ENCODE measurements at places on chromosomes 11 and 22.

DNA sequence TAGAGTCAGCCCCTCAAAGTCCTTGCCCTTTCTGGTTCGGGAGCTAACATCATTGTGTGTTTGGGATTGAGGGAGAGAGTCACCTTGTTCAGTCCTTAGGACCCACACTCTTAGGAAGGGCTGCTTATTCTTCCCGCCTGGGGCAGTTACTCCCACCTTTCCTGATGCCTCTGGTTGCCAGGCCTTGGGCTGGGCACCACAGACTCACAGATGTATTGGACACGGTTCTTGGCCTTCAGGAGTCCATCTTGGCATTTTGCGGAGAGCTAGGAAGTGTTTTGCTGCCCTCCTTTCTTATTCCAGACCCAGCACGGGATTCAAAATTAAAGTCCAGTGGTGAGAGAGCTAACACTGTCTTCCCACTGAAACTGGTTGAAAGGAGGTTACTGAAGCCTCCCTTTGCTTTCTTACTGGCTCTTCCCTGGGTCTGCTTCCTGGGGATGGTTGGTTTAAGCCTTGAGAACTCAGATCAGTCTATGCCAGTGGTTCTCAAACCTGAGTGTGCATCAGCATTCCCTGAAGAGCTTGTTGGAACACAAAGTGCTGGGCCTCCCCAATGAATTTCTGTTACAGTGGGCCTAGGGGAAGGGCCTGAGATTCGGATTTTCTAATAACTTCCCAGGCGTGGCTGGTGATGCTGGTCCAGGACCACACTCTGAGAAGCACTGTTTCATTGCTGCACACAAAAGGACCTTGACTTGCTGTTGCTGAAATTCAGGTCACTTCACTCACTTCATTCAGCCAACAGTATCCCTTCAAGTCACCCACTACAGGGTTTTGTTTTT, 1.4 kb downstream of the OSBP2 start:
- no peak for DNase-seq

GRCh38 chr11:111225881-111226280, 19.6 kb upstream of the POU2AF2 start:
- no peak for DNase-seq

DNA sequence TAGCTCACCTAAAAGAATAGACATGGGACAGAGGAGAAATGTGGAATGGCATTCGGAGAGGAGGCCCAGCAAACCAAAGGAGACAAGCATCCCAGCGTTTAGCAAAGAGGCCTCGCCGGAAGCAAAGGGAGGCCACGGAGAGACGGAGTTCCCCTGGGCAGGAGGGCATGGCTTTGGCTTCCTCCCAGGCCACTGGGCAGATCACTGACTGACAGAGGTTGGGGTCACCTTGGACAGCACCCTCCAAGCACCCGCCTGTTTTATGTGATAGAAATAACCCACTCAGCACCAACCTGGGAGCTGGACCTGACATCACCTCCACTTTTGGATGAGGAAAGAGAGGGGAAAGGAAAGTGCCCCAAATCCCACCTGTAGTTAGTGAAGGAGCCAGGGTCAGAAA, 434.1 kb downstream of the BRD1 start:
- no peak for DNase-seq

DNA sequence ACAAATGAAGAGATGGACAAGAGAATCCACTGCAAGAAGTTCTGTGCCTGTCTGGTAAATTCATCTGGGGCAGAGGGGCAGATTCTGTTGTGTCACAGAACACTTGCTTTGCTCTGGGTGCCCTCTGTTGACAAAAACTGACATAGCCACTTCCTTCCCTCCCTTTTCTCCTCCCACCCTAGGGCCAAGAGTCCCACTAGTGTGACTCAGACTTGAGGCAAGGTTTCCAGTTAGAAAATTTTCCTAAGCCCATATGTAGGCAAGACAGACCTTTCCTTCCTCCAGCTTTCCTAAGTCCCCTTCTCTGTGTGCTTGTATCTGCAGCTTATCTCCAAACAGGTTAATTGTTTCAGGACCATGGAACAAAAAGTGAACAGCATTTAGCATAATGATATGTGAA, 106.8 kb downstream of the RBFOX2 start:
- DNase-seq, result peak; percentile 47

DNA sequence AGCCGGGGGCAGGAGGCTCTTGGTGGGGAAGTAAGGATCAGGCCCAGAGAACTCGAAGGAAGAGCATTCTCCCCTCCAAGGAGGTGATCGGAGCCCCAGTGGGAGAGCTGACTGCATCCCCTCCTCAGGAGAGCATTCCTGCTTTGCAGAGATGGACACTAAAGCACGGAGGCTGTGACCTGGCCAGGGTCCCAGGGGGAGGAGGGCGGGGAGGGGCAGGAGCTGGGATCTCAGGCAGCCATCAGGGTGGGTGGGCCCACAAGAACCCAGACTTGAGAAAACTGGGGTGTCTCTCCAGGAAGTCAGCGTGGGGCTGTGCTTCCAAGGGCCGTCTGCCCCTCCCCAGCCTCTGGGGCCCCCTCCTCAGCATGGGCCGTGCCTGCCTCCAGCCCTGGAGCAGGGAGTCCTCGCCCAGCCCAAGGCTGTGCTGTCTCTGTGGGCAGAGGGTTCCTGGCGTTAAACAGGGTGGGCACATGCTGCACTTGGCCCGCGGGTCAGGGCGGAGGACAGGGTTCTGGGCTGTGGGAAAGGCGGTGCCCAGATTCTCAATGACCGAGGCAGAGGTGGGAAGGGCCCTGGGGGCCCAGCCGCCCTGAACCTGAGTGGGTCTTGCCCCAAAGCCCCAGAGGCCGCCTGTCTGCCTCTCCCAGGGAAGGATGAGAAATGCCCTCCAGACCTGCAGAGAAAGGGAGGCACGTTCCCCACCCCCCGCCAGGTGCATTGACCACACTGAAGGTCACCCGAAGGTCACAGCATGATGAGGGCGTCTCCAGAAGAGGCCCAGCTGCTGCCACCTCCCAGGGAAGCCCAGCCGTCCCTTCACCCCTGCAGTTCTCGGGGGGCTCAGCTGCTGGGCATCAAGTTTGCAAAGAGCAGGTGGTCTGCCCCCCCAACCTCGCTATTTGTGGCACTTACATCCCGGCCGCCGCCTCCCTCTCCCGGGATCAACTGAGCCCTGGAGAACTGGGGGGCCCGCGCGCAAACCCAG, 643 bp downstream of the CEND1 start:
- no peak for DNase-seq

- peak; percentile 35 for DNase-seq
Measured at GRCh38 chr22:40396882-40397281, 26.5 kb downstream of the SGSM3 start.

DNA sequence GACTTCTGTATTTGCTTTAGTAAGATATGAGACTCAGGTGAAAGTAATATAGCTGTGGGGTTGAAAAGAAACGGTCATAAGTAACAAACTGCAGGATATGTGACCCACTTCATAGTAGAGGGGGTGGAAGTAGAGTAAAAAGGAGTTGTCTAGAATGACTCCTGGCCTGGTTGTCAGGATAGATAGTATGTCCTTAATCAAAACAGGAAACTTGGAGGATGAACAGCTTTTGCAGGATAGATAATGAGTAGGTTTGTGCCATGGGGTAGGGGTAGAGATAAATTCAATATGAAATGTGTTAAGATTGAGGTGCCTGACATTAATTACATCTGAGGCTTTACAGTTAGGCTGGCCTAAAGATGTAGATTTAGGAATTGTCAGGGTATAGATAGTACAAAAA, 47.0 kb upstream of the B3GNT6 start:
- DNase-seq, result no peak

GRCh38 chr22:40422558-40423309, 52.3 kb downstream of the SGSM3 start:
- DNase-seq, result no peak

DNA sequence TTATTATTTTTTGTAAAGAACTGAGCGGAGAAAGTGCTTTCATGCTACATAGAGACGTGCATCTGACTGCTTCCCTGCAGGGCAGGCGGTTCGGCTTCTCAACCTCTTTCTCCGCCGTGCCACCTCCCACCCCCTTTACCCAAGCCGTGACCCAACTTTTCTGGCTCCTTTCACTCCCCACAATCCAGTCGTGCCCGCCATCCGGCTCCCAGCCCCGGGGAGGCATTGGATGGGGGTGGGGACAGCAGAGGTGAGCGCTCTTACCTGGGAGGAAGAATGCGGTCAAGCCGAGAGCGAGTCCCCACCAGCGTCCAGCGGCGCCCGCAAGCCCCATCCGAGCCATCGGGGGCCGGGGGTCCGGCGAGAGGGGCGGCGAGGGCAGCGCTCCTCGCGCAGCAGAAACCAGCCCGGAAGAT, 781 bp downstream of the NECTIN1 start:
- no peak for DNase-seq

Data from iPS DF 6.9 (cell line).